ENCODE measurements at places on chromosomes 13 and 19. TPM values are rescaled to one million over a fixed set of nuclear protein-coding genes. Genes with fewer than 3 reads are reported as not detected.

GRCh38 chr19:50334741-50335421 lies 5.7 kb upstream of the KCNC3 start:
- DNase-seq: no peak

The ZFP36 gene
- total RNA-seq: 45.4 TPM

- DNase-seq: no peak
Observed at GRCh38 chr19:38134540-38135149, 89.4 kb downstream of the DPF1 start.

GRCh38 chr13:41960637-41961465 lies at the start of gene VWA8:
VWA8 (minus strand) TSS chr13:41961109; CDS start chr13:41961015, 94 bp downstream.
- DNase-seq: peak; percentile 80

DNA sequence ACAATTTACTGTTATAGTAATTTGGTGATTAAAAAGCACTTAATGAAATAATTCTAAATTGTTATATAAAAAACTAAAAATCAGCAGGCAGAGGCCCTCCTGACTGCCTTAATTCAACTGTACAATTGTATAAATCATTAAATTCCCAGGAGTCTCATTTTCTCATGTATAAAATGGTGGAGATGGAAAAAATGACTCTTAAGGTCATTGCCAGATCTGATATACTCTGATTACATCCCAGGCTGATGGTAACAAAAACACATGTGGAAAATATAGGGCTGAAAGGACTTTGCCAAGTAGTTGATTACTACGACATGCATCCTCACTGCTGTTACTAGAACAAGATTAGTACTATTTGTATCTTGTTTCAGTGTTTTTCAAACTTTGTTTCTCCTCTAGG lies 1020.0 kb upstream of the SLC10A2 start:
- DNase-seq: no peak

- no peak for DNase-seq
Observed at GRCh38 chr19:48190288-48190884, 19.9 kb downstream of the ZSWIM9 start.

DNA sequence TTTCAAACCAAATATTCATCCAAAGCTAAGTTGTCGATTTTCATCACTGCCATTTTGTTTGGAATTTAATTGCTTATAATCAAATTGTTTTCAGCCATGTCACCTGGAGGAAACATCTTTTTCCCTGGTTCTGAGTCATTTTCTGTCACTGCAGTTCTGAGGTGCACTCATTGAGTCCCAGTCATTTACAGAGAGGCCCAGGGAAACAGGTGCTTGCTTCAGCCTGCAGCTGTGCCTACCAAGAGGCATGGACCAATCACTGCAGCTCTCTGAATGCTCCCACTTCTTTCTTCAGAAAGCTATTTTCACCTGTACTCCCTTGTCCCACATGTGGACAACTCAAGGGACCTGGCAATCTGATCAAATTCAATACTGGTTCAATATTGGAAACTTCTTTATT lies 308.1 kb downstream of the COG6 start:
- no peak for DNase-seq

The YJU2 gene
- 30.8 TPM for total RNA-seq

DNA sequence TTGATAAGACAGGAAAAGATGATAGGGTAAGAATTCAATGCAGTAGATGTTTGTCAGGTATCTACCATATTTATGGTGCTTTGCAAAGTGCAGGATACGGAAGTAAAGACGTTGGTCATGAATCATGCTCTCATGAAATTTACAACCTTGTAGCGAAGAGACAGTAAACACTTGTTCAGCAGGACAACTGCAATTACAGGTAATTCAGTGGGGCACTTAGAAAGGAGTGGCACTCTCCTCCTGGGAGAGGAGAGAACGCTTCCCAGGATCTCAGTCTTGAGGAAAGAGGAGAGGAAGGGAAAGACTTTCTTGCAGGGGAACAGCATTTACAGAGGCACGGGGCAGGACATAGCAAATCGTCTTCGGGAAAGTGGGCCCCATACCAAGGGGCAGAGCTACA lies 46.4 kb downstream of the SOX1 start:
- no peak for DNase-seq

The ZNF491 gene
- total RNA-seq: 0.67 TPM

The FPR1 gene
- total RNA-seq: not detected

- no peak for DNase-seq
Observed at GRCh38 chr19:5091684-5092480, 123.0 kb downstream of the KDM4B start.

GRCh38 chr19:40947573-40947972 lies 43.5 kb upstream of the CYP2B6 start:
- DNase-seq: no peak

- no peak for DNase-seq
Observed at GRCh38 chr19:44742330-44743061, 6.0 kb upstream of the BCL3 start.

GRCh38 chr19:29497241-29497640 lies 28.6 kb upstream of the VSTM2B start:
- DNase-seq: no peak

The CGB1 gene
- total RNA-seq: not detected

GRCh38 chr19:16797876-16798275 lies 31.3 kb upstream of the SIN3B start:
- DNase-seq: no peak

The ZNF91 gene
- 26.5 TPM for total RNA-seq

DNA sequence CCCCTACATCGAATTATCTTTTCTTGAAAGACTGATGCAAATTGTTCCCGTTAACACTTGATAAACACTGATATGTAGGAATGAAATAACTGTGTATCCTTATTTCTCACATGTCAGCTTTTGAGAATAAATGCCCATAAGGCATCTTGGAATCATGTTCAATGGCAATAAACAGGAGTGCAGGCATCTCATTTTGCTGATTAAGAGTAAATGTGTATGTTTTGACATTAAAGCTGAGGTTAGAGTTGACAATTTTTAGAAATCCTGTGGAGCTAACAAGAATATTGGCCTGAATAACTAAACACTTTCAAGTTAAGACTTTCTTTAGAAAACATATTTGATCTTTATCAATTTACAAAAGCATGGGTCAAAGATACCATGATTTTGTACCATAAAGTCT lies 646.2 kb upstream of the MIR17HG start:
- DNase-seq: no peak

- peak; percentile 57 for DNase-seq
Observed at GRCh38 chr13:26184791-26185250, 37.3 kb downstream of the RNF6 start.

The KRTDAP gene
- not detected for total RNA-seq

The CEACAM3 gene
- not detected for total RNA-seq

DNA sequence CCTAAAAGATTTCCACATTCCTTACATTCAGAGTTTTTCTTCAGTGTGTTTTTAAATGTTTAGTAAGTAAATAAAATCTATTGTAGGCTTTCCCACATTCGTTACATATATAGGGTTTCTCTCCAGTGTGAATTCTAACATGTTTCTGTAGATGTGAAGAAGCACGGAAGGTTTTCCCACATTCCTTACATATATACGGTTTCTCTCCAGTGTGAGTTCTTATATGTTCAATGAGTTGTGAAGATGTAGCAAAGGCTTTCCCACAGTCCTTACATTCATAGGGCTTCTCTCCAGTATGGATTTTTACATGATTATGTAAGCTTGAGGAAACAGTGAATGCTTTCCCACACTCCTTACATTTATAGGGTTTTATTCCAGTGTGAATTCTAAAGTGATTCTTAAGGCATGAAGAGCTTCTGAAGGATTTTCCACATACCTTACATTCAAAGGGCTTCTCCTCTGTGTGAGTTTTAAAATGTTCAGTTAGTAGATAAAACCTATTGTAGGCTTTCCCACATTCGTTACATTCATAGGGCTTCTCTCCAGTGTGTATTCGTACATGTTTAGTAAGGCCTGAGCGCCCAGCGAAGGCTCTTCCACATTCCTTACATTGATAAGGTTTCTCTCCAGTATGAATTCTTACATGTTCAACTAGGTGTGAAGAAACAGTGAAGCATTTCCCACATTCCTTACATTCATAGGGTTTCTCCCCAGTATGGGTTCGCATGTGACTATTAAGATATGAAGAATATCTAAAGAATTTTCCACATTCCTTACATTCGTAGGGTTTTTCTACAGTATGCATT lies 18.2 kb downstream of the ZNF121 start:
- DNase-seq: no peak

GRCh38 chr19:16085115-16085514 lies 8.8 kb downstream of the TPM4 start:
- DNase-seq: no peak

DNA sequence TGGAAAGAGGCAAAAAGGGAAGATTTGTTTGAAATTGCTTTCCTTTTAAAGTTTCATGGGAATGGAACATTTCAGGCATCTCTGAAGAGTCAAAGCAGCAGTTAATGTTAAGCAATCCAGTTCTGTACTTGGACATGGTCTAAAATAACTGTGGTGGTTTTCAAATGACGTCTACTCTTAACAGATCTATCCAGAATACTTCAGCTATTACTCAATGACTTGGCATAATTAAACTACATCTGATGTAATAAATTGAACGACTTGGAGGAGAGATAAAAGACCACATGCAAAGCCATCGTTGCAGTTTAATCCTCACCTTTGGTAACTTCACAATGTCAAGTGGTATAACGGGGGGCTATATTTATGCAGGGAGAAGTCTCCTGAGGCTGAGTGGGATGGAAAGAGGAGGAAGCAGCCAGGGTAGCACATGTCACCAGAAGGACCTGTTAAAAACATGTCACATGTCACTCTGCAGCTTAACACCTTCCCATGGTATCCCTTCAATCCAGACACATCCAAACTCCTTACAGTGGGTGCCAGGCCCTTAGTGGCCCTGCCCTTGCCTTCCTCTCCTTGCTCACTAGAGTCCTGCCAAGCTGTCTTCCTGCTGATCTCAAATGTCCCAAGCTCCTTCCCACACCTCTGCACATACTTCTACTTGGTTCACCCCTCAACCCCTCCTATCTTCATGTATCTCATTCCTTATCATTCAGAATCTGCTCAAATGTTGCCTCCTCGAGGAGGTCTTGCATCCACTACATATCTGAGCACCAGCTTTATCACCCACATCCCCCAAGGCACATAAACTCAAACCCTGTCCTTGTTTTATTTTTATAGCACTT lies 327.8 kb downstream of the SUCLA2 start:
- no peak for DNase-seq

The SH2D3A gene
- total RNA-seq: 8.7 TPM

- no peak for DNase-seq
Observed at GRCh38 chr13:62997038-62997599, 1581.5 kb upstream of the PCDH20 start.

DNA sequence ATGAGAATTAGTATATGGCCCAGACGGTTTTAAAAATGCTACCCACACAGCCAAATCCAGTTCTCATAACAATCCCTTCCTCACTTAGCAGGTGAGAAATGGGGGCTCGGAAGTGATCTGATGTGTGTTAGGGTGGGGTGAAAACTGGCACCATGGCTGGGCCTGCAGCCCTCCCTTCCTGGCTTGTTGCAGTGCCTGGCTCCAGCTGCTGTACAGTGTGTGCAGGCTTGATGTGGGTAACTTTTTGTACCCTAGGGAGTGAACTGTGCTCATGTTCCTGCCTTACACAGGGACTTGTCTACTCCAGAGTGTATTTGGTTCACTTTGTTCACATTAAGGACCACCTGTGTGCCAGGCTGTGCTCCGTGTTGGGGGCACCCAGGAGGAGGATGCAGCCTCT lies 177.2 kb downstream of the LMO7 start:
- DNase-seq: no peak

DNA sequence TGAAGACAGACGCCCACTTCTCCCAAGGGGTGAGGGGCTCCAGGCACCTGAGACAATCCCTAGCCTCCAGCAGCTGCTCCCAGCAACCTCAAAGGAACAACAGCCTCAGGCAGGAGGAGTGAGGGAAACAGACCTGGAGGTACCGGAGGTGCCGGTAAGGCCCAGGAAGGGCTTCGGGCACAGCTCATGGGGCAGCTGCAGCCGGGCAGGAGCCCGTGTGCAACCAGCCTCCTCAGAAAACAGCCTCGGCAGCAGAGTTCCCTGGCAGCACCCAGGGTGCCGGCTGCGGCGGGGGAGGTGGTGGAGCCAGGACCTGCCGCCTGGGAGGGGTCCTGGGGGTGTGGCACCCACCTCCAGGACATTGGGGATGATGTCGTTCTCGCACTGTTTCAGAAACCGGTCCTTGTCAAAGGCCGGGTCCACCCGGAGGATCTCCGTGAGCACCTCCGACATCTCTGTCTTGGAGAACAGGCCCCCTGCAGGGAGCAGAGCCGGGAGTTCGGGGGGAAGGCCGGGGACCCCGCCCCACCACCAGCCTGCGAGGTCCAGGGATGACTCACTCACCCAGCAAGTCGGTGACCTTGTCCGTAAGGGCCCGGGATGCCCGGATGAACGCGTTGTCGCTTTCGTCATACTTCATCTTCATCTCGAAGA lies 6.5 kb upstream of the CTXN1 start:
- DNase-seq: no peak

The HSH2D gene
- 43.5 TPM for total RNA-seq

DNA sequence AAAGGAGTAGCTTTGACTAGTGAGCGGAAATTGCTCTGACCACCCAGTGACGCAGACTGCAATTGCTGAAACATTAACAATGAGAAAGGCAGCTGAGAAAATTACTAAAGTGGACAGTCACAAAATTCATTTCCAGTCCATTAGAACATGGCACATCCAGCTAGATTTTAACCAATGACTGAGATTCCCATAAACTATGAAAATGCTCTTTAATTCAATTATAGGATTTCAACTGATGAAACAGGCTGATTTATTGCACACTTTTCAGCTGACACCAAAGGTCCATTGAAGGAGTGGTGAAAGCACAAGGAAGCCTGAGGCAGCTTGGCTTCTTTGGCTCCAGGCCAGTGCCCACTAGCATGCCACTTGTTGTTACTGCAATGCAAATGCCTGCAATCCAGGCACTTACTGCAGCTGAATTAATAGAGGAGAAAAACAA lies 933.4 kb downstream of the SLITRK6 start:
- DNase-seq: no peak

- DNase-seq: no peak
Observed at GRCh38 chr13:30927595-30927994, 4.9 kb upstream of the TEX26 start.

The S1PR4 gene
- 48.5 TPM for total RNA-seq

The CACNG6 gene
- not detected for total RNA-seq

DNA sequence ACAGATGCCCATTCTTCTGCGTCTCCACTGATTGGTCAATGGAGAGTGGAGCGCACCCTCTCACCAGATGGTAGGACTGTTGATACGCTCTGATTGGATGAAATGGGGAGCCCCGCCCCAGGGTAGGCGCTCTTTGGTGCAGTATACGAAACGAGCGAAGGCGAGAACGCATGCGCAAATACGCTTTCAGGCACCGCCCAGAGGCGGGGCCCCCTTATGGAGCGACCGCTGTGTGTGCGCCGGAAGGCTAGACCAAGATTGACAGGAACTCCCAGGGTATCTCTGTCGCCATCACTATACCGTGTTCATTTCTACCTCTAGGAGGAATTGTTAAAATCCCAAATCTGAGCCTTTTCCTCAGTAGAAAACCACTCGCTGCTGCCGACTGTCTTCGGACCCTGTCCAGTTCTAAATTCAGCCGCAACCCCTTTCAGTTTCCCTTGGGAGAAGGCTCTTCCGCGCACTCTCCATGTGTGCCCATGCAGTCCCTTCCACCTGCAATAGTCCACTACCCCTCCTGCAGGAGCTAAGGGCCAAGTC lies 720 bp upstream of the HNRNPL start:
- DNase-seq: peak; percentile 99

All from activated T-helper 2 cell treated with anti-CD3 and anti-CD28 coated beads, Interferon-gamma antibody, Interleukin-2, Interleukin-4, amounts not matched to agents 10 μg/mL and 5 μg/mL and 100 μg/mL, durations not matched to agents 14 hours and 24 hours and 36 hours (primary cell).